T-helper 2 cell (primary cell): ENCODE measurements at places on chromosomes 5 and 9.

- no peak for DNase-seq
Observed at GRCh38 chr9:37034305-37034937, 353 bp upstream of the PAX5 start.

DNA sequence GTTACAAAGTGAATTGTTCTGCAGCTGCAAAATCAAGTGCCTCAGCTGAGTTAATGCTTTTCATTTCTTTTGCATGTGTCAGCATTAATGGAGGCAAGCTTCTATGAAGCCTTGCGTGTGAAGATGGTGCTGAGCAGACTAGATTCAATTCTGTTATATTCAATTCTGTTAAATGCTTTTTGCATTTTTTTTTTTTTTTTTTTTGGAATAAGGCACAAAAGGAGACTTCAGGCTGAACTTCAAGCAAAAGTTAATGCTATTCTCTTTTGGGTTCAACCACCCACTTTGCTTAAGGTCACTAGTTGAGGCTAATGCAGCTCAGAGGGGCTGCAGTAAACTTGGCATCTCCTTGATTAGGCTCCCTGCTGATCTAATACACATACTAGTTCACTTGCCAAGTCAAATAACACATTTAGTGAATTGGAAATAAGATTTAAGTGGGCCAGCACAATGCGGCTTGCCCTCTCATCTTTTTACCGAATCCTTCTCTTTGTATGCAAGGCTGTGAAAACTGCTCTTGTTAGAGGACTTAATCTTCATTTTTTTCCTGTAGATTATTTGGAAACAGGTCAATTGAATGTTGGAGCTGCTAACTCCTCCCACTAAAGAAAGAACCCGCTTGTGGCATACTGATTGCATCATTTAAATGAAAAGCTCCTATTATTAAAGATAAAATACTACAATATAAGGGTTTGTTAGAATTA lies 1020.2 kb downstream of the NR2F1-AS1 start:
- no peak for DNase-seq

- no peak for DNase-seq
Observed at GRCh38 chr5:170126626-170127025, 20.9 kb downstream of the FOXI1 start.

DNA sequence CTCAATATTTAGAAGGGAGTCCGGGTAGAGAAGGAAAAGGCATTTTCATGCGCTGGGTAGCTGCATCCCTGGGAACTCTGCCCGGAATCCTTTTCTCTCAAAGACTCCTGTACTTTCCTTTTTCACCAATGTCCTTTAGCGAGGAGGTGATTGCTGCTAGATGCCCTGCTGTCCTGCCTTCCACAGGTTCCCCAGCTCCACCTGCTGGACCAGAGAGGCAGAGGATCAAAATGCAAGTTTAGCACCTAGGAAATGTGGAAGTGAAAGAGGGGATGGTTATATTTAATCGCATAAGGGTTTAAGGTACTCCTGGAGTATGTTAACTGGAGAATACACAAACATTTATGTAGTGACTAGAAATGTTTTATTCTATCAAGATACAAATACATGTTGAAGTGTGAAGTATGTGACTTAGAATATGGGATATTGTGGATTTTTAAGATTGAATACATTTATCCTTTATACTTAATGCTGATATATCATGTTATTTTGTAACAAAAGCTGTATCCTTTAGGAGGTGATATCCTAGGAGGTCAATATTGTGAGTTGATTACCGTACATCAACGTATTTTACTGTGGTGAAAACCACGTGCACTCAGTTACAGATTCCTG lies 145.7 kb downstream of the ARHGAP26 start:
- no peak for DNase-seq

GRCh38 chr5:88952996-88953643 lies 70.1 kb upstream of the MEF2C start:
- DNase-seq: no peak

GRCh38 chr9:134341306-134341705 lies 15.1 kb downstream of the RXRA start:
- no peak for DNase-seq

GRCh38 chr5:77957081-77957480 lies 180.9 kb upstream of the TBCA start:
- no peak for DNase-seq

- no peak for DNase-seq
Observed at GRCh38 chr9:99828054-99828416, 6.3 kb downstream of the NR4A3 start.

DNA sequence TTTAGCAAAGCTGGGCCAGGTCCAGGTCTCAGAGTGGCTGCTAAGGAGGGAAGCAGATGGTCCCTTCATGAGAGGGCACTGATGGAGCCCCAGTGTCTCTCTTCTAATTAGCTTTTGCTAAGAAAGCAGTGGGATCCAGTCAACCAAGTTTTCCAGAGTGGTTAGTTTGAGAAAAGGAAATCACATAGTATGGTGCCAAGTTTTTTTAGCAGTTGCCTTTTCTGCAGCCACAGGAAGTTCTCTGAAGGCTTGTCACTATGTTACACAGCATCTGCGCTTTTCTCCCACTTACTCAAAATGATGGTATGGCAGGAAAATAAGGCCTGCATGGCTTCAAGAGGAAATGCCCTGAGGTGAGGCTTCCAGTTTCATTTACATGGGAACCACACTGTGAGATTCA lies 331.5 kb upstream of the ZNF462 start:
- no peak for DNase-seq
